ENCODE measurements at places on chromosomes 2 and 18.

GRCh38 chr2:164436131-164436530 lies 185.2 kb downstream of the GRB14 start:
- no peak for DNase-seq

DNA sequence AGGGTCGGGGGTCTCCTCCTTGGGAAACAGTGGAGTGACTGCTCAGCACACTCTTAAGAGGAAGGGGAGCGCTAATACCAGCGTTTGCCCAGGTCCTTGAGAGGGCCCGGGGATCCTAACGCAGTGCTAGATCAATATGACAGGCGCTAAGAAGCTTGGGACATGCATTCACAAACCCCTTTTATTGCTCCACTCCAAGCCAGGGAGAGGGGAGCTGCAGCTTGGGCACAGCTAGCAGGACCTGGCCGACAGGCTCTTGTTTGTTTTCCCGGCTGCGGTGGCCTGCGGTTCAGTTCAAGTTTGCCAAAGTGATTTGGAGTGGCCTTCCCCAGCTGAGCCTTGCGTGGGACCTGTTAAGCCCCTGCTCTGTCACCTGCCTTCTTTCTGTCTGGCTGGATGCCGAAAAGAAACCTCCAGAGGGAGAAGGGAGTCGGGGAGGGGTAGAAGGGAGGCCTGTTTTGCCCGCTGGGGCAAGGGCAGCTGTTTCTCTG lies 152.1 kb downstream of the GLI2 start:
- DNase-seq: no peak

DNA sequence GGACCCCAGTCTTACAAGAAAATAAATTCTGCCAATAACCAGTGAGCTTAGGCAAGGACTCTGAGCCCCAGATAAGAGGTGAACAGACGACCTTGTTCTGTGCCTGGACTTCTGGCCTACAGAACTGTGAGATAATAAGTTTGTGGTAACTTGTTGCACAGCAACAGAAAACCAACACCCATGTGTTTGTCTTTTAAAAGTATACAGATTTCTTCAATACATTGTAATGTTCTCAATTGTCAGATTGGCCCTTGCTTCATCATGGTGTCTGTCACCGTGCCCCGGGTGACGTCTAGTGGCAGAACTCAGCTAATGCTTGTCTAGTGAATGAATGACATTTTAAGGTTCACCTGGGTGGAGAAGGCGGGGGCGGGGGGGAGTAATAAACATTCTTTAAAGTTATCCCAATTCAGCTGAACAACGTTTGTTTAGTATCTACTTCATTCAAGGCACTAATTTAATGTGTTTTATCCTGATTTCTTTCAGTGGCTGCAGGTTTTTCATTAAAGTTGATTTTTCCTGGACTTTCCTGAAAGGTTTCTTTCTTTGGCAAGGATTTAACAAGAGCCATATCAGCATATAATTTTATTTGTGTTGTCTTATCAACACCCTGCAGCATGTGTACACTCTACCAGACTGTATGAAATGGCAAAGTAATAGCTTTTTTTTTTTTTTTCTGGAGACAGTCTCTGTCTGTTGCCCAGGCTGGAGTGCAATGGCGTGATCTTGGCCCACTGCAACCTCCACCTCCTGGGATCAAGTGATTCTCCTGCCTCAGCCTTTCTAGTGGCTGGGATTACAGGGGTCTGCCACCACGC lies 123.8 kb upstream of the DLX2 start:
- DNase-seq: no peak

- no peak for DNase-seq
Measured at GRCh38 chr2:96687266-96687665, 44.7 kb downstream of the FER1L5 start.

All from left hindlimb (tissue), 1 donor.